Jurkat, Clone E6-1 (cell line): ENCODE measurements at places on chromosomes 7 and 10.
A peak's percentile ranks its signal among the peaks of the same experiment; 100 is the strongest.

- DNase-seq = no peak
These were observed 277.3 kb downstream of the SDK1 start for GRCh38 chr7:3578399-3578798.

DNA sequence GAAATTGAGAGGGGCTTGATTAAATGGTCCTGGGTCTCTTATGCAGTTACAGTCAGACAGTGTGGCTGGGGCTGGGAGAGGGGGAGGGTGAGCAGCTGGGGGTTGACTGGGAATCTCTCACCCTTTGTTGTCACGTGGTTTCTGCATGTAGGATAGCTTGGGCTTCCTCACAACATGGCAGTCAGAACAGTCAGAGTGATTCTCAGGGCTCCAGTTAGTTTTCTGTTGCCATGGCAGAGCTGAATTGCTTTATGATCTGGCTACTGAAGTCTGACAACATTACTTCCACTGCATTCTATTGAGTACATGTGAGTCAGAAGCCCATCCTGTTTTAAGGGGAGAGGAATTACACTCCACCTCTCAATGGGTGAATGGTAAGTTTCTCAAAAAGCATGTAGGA is 102.7 kb downstream of the WDR11 start:
- DNase-seq = no peak

GRCh38 chr7:94417306-94417705 is 22.6 kb downstream of the COL1A2 start:
- DNase-seq = no peak

- no peak for DNase-seq
These were observed 45.2 kb upstream of the SPOCK2 start for GRCh38 chr10:72133517-72133916.

DNA sequence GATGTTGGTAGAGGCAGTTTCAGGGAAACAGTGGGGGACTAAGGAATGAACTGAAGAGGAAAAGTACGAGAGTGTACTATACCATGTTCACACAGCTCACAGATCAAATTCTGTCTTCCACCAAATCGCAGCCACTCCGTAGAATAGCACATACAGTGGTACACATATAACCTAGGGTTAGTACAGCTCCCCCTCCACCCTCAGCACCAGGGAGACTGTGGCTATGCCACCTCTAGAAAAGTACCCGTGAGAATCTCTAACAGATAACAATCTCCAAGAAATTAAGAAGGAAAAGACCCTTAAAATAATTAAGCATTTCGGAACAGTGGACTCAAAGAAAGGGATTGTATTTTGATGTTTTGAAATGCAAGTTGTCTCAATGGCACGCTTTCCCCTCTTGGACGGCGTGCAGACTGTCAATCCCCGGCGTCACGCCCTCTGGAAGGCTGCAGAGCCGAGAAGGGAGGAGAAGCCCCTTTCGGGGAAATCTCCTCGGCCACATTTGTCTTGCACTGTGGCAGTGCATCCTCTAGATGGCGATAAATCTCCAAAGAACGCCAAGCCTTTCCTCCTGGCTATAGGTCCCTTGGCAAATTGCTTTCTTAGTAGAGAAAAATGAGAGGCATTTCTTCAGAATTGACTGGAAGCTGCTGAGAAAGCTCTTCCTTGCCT is 345.0 kb downstream of the REEP3 start:
- peak; percentile 24 for DNase-seq

DNA sequence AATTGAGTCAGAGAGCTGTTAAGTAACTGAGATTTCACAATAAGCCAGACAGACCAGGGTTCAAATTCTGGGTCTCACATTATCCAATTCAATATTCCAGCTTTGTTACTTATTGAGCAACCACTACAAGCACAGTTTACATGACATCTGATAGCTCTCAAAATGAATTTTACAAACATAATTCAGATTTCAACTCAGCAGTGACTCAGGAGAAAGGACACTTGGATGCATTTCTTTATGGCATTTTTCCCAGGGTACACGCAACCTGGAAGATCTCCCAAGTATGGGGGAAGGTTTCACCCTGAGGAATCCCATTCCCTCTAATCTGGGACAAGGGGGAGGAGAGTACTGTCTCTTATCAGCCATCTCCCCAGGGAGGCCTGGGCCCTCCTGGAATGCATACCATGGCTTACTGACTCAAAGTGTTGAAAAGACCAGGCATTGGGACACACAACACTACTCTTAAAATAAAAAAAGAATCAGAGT is 102.4 kb downstream of the CFTR start:
- DNase-seq = no peak

DNA sequence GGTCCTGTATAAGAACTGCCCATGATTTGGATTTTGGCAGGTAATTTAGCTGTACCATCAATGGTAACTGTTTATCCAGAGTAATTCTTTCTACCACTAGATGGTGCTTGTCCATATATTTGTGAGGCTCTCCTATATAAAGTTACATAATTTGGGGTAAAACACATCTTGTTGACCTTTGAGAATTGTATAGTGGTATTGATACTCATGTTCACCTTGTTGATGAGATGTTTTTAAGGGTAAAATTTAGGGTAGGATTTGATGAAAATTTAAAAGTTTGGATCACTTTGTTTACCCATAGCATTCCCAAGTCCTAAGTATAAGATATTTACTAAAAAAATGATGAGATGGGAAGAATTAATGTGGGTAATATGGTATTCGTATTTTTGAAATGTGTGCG is 31.6 kb downstream of the ST7 start:
- peak; percentile 26 for DNase-seq

DNA sequence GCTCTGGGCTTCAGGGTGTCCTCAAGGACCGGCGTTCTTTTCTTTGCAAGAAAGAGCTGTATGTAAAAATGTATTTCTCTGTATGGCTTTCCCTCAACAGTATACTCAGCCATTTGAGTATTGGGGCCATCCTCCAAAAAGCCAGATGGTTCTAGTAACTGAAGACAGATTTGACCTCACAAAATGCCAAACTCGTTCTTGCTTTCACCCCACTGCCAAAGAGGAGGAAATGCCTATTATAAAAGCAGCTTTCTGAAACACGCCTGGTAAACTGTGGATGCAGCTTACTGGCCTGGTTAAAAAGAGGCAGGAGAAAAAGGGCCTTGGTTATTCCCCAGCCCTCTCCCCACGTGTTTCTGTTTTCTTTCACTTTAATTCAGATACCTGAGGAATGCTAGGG is 7.7 kb upstream of the HTR5A start:
- no peak for DNase-seq

DNA sequence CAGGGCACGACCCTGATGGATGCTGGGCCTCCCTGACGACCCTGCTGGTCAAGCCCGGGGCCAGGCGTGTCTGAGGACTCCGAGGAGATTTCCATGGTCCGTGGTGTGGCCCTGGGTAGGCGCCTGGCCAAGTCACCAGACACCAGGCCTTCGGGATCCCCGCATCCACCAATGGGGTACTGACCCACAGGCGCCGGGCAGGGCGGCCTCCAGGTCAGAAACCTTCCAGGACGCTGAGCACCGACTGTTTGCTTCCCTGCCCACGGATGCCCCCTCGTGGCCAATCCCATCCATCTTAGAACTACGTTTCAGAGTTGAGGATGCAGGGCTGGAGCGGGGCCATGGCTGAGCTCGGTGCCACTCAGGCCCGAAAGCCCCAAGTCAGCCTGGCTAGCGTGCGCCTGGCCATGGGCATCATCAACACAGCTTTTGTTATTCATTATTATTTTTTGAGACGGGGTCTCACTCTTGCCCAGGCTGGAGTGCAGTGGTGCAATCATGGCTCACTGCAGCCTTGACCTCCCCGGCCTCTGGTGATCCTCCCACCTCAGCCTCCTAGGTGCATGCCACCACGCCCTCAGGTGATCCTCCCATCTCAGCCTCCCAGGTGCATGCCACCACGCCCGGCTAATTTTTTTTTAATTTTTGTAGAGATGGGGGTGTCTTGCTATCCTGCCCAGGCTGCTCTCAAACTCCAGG is 7.1 kb upstream of the AMZ1 start:
- DNase-seq = peak; percentile 20

- DNase-seq = no peak
These were observed 10.7 kb upstream of the PPP3CB start for GRCh38 chr10:73506491-73506890.

DNA sequence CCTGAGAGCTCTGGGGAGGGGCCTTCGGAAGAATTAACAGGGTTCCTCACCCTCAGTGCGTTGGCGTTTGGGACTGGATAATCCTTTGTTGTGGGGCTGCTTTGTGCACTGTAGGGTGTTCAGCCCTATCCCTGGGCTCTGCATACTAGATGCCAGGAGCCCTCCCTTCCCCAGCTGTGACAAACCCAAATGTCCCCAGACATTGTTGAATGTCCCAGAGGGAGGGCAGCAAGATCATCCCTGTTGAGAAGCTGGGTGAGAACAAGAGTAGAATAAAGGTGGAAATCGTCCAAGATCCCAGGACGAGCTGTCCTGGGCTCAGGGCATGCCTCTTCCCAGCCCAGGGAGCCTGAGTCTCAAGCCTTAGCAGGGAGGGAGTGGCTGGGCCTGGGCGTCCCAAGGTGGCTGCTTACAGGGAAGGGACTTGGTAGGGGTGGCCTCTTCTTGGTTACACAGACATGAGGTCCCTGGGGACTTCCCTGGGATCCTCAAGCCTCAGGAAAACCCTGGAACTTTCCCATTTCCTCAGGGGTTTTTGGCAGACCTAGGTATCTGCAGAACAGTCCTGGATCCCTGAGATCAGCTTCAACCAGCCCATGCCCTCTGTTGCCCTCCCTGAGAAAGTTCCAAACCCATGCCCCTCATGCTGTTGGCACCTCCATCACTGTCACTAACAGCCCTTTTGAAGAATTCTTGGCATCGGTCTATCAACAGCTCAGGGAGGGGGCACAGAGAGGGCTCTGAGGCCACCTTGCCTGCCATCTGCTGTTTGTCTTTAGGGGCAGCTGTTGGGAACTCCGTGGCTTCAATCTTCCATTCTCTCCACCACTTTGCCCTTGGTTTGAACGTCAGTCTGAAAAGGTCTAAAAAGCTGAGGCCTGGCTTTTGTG is 53.7 kb downstream of the GOLGA7B start:
- DNase-seq = no peak

DNA sequence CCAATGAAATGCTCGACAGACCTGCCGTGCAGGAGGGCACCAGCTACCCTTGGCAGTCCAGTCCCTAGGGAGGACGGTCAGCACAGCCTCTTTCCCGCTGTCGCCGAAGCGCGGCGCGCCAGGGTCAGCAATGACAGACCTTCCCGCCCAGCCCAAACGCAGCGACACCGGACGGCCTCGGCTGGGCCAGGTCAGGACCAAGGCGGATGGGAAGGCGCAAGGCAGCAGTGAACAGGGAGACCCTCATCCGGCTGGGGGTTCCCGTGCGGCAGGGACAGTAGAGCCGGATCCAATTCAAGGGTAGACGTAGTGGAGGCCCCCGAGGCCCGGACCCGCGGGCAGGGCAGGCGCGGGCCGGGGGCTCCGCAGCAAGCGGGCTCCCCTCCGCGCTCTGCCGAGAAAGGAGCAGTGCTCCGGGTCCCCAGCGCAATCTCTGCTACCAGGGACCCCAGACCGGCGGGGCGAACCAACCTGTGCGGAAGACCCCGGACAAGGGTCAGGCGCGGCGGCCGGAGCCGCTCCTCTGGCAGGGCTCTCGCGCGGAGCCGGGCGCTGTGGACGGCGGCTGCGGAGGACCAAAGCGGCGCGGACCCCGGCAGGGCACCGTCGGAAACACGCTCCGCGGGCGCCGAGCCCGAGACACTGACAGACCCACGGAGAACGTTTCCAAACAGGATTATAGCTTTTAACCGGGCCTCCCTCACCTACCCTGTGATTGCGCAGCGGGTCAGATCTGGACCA is at the start of gene SEC31B:
SEC31B (minus strand) TSS at position 551 of the 741 bp plus-strand sequence. CDS start 2,909 bp downstream, outside the sequence.
- no peak for DNase-seq

GRCh38 chr7:17984288-17984687 is 43.4 kb downstream of the PRPS1L1 start:
- DNase-seq = no peak

GRCh38 chr10:95845411-95845810 is 62.4 kb upstream of the CC2D2B start:
- DNase-seq = no peak
